ENCODE measurements at places on chromosomes 7 and 10. TPM values are rescaled to one million over a fixed set of nuclear protein-coding genes. Genes with fewer than 3 reads are reported as not detected.

Gene HYAL4
- not detected for total RNA-seq

Gene TUBB8
- total RNA-seq: not detected

DNA sequence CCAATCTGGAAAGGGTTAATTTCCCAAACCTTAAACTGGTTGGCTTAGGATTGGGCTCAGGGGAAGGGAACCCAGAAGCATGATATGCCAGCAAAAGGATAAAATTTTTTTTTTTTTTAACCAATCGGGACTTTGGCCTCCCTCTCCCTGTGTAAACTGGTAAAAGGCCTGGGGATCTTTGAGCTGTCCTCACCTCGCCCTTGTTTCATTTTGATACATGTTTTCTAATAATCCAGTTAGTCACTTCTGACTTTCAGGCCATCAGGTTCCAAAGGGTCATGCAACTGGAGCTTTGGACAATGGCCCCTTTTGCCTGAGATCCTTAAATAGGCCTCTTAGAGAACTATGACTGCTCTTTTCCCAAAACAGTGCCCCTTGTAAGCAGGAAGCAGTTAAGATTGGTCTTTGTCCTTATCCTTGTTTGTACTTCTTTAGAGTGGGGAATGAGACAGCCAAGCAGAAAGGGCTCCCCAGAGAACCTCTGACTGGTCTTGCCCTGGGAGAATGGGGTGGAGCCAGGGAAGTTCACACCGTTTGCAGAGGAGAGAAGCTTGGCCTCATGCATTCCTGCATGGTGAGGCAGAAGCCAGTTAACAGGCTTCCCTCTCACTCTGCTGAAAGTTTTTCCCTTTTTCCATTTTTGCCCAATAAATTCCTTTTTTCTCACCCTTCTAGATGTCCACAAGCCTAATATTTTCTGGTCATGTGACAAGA, 424.2 kb upstream of the CNTNAP2 start:
- DNase-seq: no peak

DNA sequence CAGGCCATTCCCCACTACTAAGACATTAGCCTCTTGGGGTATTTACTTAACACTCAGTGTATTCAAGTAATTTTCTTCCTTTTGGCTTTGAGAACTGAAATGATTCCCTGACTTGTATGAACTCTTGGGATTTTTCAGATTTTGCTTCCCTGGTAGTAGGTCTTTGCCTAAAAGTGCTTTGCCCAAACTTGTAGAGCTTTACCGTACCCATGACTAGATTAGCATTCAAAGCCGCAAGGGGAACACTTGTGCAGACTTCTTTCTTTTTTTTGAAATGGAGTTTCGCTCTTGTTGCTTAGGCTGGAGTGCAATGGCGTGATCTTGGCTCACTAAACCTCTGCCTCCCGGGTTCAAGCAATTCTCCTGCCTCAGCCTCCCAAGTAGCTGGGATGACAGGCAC, 6.1 kb upstream of the STAM start:
- DNase-seq: no peak

DNA sequence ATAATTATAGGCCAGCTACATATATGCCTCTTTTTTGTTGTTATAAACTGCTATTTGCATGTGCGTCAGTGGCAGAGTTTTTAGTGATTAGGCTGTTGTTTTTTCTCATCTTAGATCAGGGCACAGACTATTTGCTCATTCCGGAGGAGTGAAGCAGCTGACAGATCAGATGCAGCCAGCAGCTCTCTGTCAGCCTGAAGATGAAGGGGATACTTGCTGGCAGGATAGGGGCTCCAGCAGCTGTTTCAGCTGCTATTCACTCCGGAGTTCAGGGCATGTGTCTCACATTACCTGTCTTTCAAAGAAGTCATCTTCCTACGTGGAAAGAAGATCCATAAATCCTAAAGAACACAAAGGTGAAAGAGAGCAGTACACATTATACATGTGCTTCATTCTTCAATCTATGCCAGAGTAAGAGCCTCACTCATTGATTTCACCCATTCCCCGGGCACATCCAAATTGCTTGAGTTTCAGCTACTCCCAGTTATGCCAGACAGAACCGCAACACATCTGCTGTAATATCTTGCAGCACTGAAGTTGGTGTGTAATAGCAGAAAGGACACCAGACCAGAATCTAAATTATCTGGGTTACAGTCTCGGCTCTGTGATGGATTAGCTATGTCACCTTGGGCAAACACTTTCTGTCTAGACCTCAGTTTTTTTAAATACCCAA, 182.8 kb upstream of the CHRM2 start:
- DNase-seq: no peak
